ENCODE measurements at places on chromosomes 2 and 18. TPM values are rescaled to one million over a fixed set of nuclear protein-coding genes. Genes with fewer than 3 reads are reported as not detected.

DNA sequence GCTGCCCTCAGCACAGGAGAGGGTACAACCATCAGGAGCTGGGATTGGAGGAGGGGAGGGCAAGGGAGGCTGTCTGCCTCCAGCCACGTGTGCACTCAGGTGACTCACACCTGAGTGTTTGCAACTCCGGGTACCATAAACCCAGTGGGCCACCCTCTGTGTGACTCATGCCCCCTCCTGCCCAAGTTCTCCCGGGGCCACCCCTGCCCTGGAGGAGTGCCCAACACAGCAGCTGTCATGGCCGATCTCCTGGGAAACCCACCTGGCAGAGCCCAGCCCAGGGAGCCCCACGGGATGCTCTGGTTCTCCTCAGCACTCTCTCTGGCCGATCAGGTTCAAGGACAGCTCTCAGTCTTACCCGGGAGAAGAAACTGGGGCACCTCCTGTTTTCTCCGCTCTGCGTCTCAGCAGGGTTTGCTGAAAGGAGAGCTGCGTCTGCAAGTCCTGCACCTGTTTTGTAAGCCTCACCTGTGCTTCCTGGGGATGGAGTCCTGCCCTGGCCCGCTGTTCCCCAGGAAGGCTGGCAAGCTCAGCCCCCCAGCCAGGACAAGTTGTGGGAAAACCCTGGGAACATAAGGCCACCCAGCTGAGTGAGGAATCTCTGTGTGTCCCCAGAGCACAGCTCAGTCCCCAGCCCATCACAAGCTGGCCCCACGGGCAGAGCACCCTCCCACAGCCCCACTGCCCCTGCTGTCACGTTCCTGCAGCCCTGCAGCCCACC, 44.0 kb upstream of the UBE2F start:
- H3K27ac ChIP-seq: no peak overlapping the region
- no peaks in the 10 kb centered on the region for H3K4me1 ChIP-seq
- H3K36me3 ChIP-seq: no peaks in the 10 kb centered on the region

GRCh38 chr2:112481050-112481527, 867 bp upstream of the TTL start:
- DNase-seq: peak; percentile 81
- peaks cover 10% of the 10 kb centered on the region for H3K36me3 ChIP-seq
- H3K27ac ChIP-seq: peak overlapping the region; percentile 87
- H3K4me1 ChIP-seq: peaks cover 28% of the 10 kb centered on the region
- peak overlapping the region; percentile 93 for H3K4me3 ChIP-seq

DNA sequence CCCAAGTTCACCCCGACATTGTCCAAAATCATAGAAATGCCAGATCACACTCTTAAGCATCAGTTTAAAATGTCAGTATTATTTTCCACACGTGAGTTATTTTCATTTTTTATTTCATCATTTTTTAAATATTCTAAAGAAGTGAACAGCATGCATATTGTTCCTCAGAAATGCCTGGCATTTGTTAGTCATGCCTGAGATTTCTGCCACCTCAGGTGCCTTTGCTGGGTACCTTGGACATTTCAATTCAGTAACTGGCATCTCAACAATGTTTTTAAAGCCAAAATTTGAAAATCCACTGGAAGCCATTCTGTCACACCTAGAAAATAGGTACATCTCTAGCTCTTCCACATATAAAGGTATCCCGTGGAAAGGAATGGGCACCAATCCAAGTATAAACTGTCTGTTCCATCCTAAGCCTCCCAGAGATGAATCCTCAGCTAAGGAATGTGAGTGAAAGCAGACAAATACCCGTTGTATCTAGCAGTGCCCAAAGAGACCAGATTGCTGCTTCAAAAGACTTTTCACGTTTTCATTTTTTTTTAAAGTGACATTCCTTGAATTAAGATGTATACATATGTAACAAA, 159.8 kb downstream of the ZNF385B start:
- no peak for DNase-seq
- H3K4me1 ChIP-seq: no peaks in the 10 kb centered on the region
- no peak overlapping the region for H3K4me3 ChIP-seq
- no peak overlapping the region for H3K27ac ChIP-seq

The NTSR2 gene
- not detected for total RNA-seq

Measured in heart right ventricle (tissue), 16 donors.